ENCODE measurements at places on chromosomes 6 and 20.
A peak's percentile ranks its signal among the peaks of the same experiment; 100 is the strongest.

- DNase-seq, result no peak
Observed at GRCh38 chr6:75402296-75402695, 91.3 kb downstream of the FILIP1 start.

DNA sequence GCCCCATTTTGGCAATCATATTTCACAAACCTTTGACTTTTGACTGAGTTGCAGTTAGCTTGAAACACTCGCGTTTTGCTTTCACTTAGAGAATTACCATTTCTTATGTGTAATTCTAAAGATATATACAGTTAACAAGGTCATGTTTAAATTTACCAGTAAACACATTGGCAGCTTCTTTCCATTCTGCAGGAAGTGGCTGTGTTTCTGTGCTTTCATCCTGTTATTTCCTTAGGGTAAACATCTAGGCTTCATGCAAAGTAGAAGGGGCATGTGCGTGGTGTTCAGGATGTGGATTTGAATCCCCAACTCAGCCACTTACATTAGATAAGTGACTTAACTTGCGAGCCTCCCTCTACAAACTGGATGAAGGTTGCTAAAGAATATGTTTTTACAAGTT is 41.1 kb downstream of the AKAP12 start:
- no peak for DNase-seq

- DNase-seq, result no peak
Observed at GRCh38 chr6:153411070-153411648, 280.1 kb upstream of the RGS17 start.

DNA sequence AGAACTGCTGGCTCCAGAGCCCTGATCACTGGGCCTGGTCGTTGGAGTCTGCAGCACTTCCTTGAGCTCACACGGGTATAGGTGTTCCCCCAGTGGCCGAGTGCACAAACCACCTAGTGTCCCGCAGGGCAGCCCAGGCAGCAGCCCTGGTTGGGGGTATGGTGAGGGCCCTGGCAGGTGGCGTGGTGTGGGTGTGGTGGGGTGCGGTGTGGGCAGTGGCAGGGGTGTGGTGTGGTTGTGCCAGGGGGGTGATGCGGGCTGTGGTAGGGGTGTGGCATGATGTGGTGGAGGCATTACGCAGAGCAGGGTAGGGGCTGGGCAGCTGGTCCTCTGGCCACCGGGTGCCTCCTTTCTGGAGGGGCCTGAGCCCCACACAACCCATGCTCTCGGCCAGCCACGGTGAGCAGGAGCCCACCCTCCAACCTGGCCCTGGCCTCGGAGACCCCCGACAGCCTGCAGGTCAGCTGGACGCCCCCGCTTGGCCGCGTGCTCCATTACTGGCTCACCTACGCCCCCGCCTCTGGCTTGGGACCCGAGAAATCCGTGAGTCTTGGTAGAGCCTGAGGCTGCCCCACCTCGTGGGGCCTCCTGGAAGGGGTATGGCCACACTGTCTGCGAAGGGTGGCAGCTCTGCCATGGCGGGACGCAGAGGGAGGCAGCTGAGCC is 20.5 kb downstream of the COL20A1 start:
- DNase-seq, result no peak

GRCh38 chr6:154602708-154603107 is 92.2 kb upstream of the CNKSR3 start:
- no peak for DNase-seq

GRCh38 chr6:32113386-32114352 is 4.5 kb upstream of the TNXB start:
- peak; percentile 62 for DNase-seq

DNA sequence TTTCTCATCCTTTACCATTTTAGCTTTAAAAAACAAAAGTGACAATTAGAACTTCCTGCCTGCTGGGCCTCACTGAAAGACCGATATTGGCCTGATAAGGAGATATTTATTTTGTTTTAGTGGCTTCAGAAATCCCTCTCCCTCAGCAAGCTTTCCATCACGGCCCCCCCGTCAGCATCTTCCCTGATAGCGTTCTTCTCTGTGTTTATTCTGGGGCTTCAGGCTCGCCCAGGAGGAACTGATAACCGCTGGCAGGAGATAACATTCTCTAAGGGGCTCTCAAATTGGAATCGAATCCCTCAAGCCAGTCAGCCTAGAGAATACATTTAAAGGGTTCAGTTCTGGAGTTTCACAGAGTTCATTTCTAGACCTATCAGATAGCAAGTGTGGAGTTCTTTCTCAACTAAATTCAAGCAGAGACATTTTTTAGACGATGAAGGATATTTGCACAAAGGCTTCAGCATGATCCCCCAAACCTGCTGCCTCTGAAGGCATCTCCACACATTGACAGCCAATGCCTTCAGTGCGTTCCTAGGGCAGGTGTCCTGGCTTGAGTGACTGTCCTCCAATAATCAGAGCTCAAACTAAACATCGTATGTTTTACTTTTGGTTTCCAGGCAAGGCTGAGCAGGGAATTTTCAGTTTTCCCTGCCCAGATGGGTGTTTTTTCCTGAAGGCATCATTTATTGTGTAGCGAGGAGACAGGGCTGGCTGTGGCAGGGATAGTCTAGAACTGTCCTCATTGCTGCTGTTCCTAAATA is 17.0 kb downstream of the PRDM1 start:
- DNase-seq, result no peak

DNA sequence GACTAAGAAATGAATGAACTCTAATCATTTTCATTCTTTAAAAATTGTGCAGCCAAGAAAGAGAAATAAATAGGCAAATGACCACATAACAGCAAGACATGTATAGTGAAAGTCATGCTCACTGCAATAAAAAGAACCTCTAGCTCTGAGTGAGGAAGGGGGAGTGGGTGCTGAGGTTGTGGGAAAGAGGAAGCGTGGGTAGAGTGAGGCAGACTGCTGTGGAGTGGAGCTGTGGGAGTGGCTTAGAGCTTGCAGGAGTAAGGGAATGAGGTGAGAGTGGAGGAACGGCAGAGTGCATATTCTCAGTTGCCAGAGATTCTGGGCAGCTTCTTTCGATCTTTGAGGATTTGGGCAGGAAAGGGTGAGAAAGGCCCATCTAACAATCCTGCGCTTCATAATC is 10.4 kb downstream of the DEFB129 start:
- DNase-seq, result no peak

- DNase-seq, result no peak
Observed at GRCh38 chr6:157272866-157273755, 50.2 kb downstream of the TMEM242 start.

DNA sequence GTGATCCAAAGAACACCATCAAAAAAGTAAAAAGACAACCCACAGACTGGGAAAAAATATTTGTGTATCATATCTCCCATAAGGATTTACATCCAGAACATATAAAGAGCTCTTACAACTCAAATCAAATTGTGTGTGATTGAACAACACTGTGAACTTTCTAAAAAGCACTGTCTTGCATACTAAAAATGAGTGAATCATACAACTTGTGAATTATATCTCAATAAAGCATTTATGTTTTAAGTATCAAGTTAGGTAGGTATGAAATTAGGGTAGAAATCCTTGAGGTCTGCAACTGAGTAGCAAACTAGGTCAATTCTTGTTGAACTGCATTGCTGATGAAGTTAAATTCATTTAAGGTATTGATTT is 14.1 kb downstream of the SAMHD1 start:
- DNase-seq, result no peak

DNA sequence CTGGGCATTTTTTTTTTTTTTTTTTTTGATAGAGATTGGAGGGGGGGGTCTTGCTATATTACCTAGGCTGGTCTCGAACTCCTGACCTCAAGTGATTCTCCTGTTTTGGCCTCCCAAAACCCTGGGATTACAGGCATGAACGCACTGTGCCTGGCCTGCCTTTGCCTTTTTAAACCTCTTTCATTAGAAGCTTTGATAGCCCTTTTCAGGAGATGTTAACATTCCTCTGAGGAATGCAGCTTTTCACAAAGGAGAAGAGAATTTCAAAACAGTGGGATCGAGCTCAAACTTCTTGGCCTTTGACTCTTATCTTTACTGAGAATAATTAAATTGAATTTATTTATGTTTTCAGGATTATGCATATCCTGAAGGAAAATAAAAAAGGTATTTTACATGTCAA is 31.3 kb downstream of the SLC26A8 start:
- DNase-seq, result no peak

DNA sequence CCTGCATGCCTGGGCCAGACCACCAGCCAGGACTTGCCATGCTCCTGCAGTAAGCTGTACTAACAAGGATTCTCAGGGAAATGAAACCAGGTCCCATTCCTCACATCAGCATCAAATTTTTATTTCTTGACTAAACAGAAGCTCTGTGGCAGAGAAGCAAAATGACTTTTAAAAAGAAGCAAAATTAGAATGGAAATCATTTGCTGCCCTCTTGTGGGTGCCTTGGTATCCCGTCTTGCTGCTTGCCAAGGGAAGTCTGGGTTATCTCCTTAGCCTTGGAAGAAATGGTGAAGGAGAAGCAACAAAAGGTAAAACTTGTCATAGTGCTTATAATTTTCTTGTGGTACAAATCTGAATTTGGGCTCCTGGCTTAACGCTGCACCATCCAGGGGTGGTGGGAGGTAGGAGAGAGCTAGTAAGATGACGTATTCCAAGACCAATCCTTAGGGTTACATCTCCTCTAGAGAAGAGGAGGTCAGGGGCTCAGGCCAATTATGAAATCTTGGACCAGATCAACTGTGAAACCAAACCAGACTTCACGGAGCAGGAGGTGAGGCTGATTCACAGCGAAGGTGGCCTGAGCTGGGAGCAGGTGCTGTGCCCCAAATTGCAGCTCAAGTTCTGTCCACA is 107.5 kb downstream of the FAXC start:
- no peak for DNase-seq

All from smooth muscle cell of the brain vasculature (primary cell).